MCF 10A (cell line): ENCODE measurements at places on chromosomes 12 and 14. TPM values are rescaled to one million over a fixed set of nuclear protein-coding genes. Genes with fewer than 3 reads are reported as not detected.

- H3K36me3 ChIP-seq: no peaks in the 10 kb centered on the region
- no peak overlapping the region for H3K27ac ChIP-seq
- no peaks in the 10 kb centered on the region for H3K27me3 ChIP-seq
- no peak overlapping the region for H3K4me3 ChIP-seq
Observed at GRCh38 chr12:49088150-49088931, 6.3 kb downstream of the DHH start.

- no peak overlapping the region for H3K27ac ChIP-seq
- peaks cover 77% of the 10 kb centered on the region for H3K36me3 ChIP-seq
- no peak for DNase-seq
- H3K4me1 ChIP-seq: peaks cover 8% of the 10 kb centered on the region
- H3K4me3 ChIP-seq: no peak overlapping the region
Observed at GRCh38 chr14:103496776-103497175, 25.9 kb downstream of the CKB start.

DNA sequence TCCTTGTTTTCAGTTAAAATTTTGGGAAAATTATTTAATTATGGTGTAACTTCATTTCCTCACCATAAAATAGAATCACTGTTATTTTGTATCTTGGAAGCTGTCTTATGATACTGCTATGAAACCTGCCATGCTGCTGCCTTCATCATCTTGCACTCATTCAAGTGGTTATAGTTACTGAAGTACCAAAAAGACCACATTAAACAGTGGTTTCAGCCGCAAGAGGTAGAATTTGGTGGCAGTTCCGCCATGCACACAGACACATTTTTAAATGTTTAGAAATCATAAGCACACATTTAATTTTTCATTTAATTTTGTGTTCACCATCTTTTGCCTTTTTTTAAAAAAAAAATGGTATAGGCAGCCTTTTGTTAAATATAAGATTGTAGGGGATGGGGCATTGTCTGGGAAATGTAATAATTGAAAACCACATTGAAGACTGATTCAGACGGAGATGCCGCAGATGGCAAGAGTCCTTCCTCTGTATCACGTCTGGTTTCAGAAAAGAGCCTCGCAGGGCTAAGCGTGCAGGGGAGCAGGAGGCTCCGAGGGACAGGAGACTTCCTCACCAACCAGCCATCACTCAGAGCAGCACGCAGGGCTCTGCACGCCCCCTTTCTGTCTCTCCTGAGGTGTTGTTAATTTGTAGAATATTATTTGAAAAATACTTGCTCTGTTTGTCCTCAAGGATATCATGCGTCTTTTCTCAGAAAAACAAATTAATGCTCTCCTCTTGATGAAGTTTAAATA, 115.2 kb upstream of the PELI2 start:
- H3K4me1 ChIP-seq: no peaks in the 10 kb centered on the region
- peaks cover 11% of the 10 kb centered on the region for H3K27me3 ChIP-seq
- no peak for DNase-seq
- H3K4me3 ChIP-seq: no peak overlapping the region
- H3K27ac ChIP-seq: no peak overlapping the region

- H3K27me3 ChIP-seq: peaks cover 54% of the 10 kb centered on the region
- H3K27ac ChIP-seq: no peak overlapping the region
- no peak overlapping the region for H3K4me3 ChIP-seq
- no peaks in the 10 kb centered on the region for H3K36me3 ChIP-seq
Observed at GRCh38 chr14:100604709-100605108, 17.5 kb upstream of the BEGAIN start.

DNA sequence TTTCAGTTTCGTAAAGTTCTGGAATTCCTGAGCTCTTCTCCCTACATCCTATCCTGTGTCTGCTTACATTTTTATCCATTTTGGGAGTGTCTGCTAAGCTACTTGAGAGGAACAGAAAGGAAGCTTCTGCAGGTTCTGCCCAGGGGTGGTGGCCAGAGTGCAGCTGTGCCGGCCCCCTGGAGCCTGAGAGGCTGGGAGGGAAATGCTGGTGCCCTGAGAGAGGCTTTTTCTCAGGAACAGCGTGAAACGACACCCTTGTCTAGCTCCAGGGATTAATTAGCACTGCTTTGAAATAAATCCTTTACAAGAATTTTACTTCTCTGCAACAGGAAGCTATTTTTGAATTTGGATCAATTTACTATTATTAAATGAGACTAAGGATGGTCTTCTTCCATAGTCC, 165.4 kb downstream of the SLC15A5 start:
- H3K4me1 ChIP-seq: no peaks in the 10 kb centered on the region
- H3K36me3 ChIP-seq: no peaks in the 10 kb centered on the region
- H3K27ac ChIP-seq: no peak overlapping the region
- H3K27me3 ChIP-seq: peaks cover 16% of the 10 kb centered on the region

DNA sequence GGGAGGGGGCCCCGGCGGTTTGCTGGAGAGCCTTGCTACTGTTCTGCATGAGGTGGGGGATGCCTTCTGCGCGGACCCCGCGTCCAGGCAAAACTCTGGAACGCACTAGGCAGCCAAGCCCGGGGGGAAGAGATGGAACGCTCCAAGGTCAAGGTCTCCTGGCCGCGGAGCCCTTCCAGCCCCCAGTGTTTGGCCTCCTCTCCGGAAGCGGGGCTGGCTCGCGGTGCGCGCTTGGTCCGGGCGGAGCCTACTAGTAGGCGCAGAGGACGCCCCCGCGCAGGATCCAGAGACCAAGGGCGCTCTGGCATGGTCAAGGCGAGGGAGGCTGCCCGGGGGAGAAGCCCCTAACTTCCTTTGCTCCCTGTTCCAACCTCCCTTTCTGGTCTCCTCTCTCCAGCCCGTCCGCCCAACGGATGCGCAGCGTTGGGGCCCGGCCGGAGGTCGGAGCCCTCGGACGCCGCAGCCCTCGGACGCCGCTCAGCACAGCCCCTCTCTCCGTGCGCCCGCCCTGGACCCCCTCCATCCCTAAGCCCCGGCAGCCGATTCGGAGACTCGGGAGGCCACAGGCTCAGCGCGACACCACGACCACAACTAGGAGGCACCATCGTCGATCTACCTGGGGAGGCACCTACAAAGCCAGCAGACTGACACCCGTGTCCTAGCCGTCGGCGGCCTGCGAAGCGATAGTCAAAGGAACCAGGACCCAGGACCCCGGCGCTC, 669 bp upstream of the KCNK13 start:
- no peak overlapping the region for H3K27ac ChIP-seq
- DNase-seq: no peak
- H3K4me1 ChIP-seq: no peaks in the 10 kb centered on the region
- peak overlapping the region; percentile 35 for H3K4me3 ChIP-seq

GRCh38 chr14:79098324-79098723, 928.2 kb downstream of the NRXN3 start:
- DNase-seq: no peak
- H3K27me3 ChIP-seq: no peaks in the 10 kb centered on the region
- H3K36me3 ChIP-seq: no peaks in the 10 kb centered on the region
- H3K4me1 ChIP-seq: no peaks in the 10 kb centered on the region
- H3K27ac ChIP-seq: no peak overlapping the region
- no peak overlapping the region for H3K4me3 ChIP-seq

- H3K4me1 ChIP-seq: no peaks in the 10 kb centered on the region
- H3K4me3 ChIP-seq: no peak overlapping the region
- DNase-seq: no peak
- H3K36me3 ChIP-seq: no peaks in the 10 kb centered on the region
Observed at GRCh38 chr12:91868054-91868453, 277.6 kb downstream of the BTG1 start.

DNA sequence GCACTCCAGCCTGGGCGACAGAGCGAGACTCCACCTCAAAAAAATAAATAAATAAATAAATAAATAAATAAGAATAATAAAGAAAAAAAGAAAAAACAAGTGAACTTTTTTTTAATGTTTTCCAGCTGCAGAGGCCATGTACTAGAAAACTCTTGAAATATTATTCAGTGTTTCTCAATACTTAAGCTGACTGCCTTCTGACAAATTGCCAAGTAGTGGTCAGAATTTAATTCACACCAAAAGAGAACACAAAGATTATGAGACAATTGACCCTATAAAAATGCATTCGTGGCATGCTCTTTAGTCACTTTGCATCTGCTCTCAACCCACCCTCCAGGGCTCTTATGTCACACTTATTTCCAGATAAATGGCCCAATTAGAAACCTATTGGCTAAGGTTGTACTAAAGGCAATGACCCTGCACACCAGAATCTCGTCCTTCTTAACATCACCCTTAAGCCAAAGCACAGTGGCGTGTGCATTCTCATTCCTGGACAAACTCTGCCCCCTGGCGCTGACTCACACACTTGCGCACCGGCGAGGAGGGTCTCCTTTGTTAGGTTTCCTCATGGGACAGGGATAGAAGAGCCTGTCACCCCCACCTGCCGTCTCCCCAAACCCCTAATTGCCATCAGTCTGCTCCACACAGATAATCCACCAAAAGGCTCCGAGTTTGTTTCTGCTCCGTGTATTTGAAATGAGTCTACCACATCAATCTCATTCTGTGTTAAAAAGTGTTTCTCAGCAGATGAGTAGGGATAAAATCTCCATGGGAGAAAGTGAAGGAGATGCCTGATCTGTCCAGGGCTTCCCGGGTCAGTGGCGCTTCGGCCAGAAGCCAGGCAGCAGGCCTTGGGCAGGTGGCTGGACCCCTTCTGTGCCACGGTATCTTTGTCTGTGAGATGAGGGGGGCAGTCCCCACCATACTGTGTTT, 73.1 kb upstream of the CEP83 start:
- H3K27me3 ChIP-seq: no peaks in the 10 kb centered on the region
- peaks cover 10% of the 10 kb centered on the region for H3K4me1 ChIP-seq
- H3K4me3 ChIP-seq: no peak overlapping the region
- peaks cover 5% of the 10 kb centered on the region for H3K36me3 ChIP-seq

- no peak overlapping the region for H3K4me3 ChIP-seq
- no peaks in the 10 kb centered on the region for H3K27me3 ChIP-seq
- H3K36me3 ChIP-seq: peaks cover 26% of the 10 kb centered on the region
Observed at GRCh38 chr14:101839661-101840060, 78.2 kb downstream of the PPP2R5C start.

DNA sequence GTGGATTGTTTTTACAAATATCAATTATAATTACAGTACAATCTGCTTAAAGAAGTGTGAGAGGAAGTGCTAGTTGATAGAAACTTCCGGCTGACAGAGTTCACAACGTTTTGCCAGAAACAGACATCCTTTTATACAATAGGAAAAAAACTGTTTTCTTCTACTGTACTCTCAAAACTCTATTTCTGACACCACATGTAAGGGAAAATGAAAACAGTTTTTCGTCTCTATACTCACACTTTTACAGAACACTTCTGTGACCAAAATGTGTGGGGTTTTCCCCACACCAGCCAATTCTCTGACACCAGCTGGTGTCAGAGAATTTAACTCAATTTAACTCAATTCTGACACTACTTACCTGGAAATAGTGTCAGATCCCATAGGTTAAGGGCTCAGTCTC, 24.2 kb upstream of the HIF1A start:
- no peaks in the 10 kb centered on the region for H3K27me3 ChIP-seq
- DNase-seq: no peak
- no peak overlapping the region for H3K4me3 ChIP-seq

GRCh38 chr12:105644770-105645169, 314.3 kb downstream of the C12orf75 start:
- no peaks in the 10 kb centered on the region for H3K27me3 ChIP-seq
- no peaks in the 10 kb centered on the region for H3K36me3 ChIP-seq
- H3K4me1 ChIP-seq: no peaks in the 10 kb centered on the region
- H3K27ac ChIP-seq: no peak overlapping the region

DNA sequence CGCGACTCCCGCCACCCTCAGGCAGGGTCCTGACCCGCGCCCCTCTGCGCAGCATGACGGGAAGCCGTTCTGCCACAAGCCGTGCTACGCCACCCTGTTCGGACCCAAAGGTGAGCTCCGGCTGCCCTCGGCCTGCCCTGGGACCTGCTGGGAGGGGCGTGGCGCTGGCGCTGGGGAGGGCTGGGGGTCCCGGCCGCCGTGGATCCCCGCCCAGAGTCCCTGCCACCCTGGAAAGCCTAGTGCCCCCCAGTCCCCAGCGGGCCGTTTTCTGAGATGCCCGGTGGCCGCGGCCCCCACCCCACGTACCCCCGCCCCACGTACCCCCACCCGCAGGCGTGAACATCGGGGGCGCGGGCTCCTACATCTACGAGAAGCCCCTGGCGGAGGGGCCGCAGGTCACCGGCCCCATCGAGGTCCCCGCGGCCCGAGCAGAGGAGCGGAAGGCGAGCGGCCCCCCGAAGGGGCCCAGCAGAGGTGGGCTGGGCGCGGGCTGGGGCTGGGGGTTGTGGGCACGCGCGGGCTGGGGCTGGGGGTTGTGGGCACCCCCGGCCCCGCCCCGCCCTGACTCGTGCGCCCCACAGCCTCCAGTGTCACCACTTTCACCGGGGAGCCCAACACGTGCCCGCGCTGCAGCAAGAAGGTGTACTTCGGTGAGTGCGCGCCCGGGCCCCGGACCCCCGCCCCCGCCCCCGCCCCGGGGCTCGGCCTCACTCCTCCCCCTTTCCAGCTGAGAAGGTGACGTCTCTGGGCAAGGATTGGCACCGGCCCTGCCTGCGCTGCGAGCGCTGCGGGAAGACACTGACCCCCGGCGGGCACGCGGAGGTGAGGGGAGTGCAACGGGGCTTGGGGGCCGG, 4.0 kb downstream of the CRIP2 start:
- H3K27me3 ChIP-seq: no peaks in the 10 kb centered on the region
- H3K4me1 ChIP-seq: peaks cover 18% of the 10 kb centered on the region
- no peak for DNase-seq
- H3K27ac ChIP-seq: no peak overlapping the region
- peaks cover 12% of the 10 kb centered on the region for H3K36me3 ChIP-seq
- H3K4me3 ChIP-seq: no peak overlapping the region

GRCh38 chr14:25032092-25032784, 17.7 kb downstream of the STXBP6 start:
- no peaks in the 10 kb centered on the region for H3K36me3 ChIP-seq
- no peak overlapping the region for H3K27ac ChIP-seq

GRCh38 chr12:119294211-119294610, 40.3 kb upstream of the CCDC60 start:
- no peak for DNase-seq
- no peak overlapping the region for H3K27ac ChIP-seq
- H3K36me3 ChIP-seq: no peaks in the 10 kb centered on the region
- H3K4me3 ChIP-seq: no peak overlapping the region

DNA sequence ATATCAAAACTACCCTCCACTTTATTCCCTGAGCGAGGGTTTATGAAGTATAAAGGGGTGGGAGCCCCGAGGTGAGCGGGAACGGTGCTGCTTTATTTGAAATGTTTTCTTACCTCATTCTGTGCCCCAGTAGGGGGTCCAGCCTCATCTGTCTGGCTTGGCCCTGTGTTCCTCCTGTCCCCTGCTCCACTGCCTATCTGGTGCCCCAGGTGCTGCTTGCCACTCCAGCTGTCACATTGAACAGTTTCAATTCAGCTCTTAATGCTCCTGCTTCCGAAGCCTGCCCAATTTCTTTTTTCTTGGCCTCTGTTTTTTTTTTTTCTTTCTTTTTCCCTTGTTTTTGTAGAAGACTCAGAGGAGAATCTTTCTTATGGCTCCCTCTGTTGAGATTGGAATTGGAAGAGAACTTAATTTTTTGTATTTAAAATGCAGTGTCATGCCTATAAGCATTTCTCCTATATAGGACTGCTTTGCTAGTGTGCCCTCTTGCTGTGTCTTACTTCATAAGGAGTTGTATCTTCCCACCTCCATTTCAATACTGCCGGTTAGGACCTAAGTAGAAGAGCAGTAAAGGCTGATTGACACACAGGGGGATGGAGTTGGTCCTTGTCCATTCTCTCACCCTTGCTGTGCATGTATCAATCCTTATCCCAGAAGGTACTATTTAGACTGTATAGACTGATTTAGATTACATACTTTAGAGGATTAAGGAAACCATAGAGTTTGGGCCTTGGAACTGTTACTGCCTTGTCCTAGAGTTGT, 2.3 kb downstream of the ATXN7L3B start:
- peak overlapping the region; percentile 100 for H3K27ac ChIP-seq
- peak overlapping the region; percentile 97 for H3K4me3 ChIP-seq
- peaks cover 34% of the 10 kb centered on the region for H3K4me1 ChIP-seq
- DNase-seq: no peak

The NAV3 gene
- 7.1 and 8.4 TPM in 2 replicates for total RNA-seq

The ANG gene
- total RNA-seq: 1.7 and 3.6 TPM in 2 replicates

The SMIM41 gene
- not detected in 2 replicates for total RNA-seq

The TMEM119 gene
- total RNA-seq: not detected in 2 replicates

The ST8SIA1 gene
- 3.8 and 4.7 TPM in 2 replicates for total RNA-seq
